ENCODE measurements at places on chromosomes 2 and 18. TPM values are rescaled to one million over a fixed set of nuclear protein-coding genes. Genes with fewer than 3 reads are reported as not detected.

- no peak for DNase-seq
Observed at GRCh38 chr2:31075431-31075830, 62.8 kb downstream of the GALNT14 start.

- DNase-seq = no peak
Observed at GRCh38 chr2:162821176-162821575, 17.4 kb downstream of the KCNH7 start.

DNA sequence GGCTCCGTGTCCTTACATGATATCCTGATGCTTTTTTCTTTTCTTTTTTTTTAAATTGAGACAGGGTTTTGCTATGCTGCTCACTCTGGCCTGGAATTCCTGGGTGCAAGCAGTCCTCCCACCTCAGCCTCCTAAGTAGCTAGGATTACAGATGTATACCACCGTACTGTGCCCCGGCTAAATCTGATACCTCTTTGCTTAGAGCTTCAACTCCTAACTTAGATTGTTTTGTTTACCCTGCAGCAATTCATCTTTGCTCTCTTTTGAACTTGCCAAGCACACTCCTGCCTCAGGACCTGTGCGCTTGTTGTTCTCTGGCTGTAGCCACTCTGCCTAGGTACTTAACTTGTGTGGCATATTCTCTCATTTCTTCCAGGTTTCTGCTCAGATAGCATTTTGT lies 24.5 kb downstream of the RAB10 start:
- no peak for DNase-seq

- no peak for DNase-seq
Observed at GRCh38 chr2:72077702-72078169, 69.9 kb downstream of the CYP26B1 start.

GRCh38 chr18:76710646-76711520 lies 111.5 kb upstream of the ZNF236 start:
- no peak for DNase-seq

The RUFY4 gene
- total RNA-seq = not detected

- DNase-seq = no peak
Observed at GRCh38 chr18:9709304-9709877, 1.3 kb downstream of the RAB31 start.

GRCh38 chr18:36711813-36712444 lies 116.9 kb downstream of the TPGS2 start:
- no peak for DNase-seq

The D2HGDH gene
- 32.5 TPM for total RNA-seq

The STON1 gene
- total RNA-seq = 38.0 TPM

The CPLX4 gene
- not detected for total RNA-seq

DNA sequence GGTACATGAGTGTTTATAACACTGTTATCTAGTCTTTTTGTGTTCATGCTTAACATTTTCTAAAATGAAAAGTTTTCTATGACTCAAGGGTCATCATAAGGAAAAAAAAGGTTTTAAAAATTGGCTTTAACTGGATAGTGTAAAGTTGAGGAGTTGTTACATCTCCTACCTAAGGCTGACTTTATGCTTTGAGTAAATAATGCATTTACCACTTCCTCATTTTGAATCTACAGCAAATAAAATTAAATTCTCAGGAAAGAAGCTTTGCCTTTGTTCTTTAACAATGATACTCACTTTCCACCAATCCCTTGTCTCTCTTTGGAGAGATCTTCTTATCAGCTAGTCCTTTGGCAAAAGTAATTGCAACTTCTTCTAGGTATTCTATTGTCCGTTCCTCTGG lies 29.7 kb downstream of the HADHA start:
- no peak for DNase-seq

The NYAP2 gene
- not detected for total RNA-seq

DNA sequence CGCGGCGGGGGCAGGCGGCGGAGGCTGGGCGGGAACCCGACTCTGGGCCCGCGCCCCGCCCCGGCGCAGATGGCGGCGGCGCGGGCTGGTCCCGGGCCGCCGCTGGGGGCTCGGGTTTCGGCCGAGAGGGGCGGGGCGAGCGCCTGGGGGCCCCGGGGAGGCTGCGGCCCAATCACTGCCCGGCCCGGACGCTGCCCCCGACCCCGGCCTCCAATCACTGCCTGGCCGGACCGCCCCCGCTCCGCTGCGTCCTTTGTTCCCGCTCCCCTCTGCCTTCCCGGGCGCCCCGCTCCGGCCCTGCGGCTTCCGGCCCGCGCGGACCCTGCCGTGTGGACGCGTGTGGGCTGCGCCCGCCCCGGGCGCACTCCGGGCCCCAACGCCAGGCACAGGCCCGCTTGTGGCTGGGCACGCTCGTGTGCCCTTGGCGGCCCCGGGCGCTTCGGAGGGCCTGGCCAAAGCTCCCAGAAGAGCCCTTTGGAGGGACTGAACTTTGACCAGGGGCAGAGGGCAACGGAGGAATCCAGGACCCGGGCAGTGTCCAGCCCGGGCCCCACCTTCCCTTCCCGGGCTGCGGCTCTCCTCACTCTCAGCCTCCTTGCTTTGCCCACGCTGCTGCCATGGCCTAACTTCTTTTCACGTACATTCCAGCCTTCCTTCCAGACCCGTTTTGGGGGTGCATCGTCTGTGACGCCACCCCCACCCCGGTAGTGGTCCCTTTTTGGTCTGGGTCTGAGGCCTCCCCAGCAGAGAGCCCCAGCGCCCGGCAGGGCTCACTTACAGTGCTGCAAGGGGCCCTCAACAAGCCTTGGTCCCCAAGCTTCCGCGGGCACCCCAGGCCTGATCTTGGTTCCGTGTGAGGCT lies 27.1 kb upstream of the PTMA start:
- DNase-seq = peak; percentile 91

- DNase-seq = no peak
Observed at GRCh38 chr2:50672282-50672681, 359.6 kb downstream of the NRXN1 start.

GRCh38 chr2:136141510-136142149 lies 23.7 kb upstream of the CXCR4 start:
- DNase-seq = no peak

- no peak for DNase-seq
Observed at GRCh38 chr2:55451699-55452098, 32.0 kb upstream of the CCDC88A start.

DNA sequence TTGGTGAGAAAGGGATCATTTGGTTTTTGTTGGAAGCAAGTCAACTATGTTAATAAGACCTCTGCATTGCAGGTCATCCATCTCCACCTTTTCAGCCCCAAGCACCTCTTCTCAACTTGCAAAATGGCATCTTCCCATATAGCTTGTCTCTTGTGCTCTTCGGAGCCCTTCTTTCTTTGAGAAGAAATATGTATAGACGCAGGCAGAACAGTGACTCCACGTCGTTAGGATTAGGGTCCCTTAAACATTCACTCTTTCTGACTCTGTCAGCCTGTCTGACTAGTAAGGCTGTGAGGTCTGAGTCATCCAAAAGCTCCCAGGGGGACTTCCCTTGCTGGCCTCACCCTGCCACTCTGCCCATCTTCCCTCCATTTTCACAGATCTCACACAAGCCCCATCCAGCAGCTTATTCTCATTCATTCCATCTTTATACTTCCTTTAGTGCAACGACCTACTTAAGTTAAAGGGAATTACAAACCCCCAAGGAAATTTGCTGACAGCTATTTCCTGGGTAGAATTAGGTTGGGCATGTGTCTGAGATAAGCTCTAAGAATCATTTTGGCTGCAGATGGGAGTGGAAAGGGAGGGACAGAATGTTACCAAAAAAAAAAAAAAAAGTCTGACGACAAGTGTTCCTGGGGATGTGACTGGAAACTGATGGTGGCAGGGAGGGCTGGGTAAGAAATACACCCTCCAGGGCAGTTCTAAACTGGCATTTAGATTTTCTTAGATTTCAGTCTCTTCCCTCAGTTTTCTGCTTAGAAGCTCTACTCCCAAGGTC lies 37.7 kb upstream of the MEX3C start:
- DNase-seq = peak; percentile 74

DNA sequence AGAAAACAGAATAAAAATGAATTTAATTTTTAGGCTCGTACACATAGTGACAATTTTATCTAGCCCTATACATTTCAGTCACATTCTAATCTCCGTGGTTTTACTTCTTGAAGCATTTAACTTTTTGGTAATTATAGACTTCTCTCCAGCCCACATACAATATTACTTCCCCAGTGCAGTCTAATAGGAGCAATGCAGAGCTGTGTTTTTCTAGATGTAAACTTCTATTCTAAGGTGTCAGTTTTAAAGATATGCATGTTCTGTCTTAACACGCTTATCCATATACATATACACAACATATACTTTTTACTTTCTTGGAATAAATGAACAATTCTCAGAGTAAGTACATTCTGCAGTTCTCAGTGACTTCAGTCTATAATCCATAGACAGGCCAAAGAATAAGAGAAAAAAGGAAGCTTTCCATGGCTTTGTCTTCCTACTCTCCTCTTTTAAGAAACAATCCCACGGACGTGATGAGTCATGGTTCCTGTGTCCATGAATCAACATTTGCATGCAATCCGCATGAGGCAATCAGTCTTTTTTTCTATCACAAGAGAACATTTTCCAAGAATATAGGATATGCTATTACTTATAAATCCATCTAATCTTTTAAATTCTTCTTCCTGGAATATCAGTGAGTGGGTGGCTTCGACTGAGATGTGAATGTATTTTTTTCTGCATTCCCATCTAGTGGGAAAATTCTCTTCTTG lies 42.8 kb downstream of the CCDC102B start:
- no peak for DNase-seq

The CNGA3 gene
- total RNA-seq = not detected

The GPAT2 gene
- not detected for total RNA-seq

DNA sequence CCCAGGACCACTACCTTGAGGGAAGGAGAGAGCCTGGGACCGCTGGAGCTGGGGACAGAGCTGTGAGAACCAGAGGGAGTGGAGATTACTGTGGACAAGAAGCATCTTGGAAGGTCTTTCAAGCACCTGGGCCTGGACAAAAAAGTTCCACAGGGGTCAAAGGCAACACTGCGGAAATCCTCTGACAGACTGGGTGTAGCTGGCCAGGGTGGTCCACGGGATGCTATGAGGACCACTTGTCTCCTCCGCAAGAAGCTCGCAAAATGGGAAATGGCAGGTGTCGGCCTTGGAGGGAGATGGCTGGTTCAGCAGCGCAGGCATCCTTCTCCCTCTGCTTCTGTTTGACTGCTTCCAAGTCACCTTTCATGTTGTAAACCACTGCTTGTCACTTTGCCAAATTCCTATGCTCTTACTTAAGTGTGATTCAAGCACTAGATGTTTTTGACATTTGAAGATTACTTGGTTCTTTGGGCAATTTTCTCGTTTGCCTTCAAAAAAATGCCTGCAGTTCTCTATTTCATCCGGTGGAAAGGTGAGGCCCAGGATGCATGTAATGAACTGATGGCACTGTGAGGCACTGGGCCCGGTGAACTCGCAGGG lies 27.7 kb downstream of the KLHL29 start:
- DNase-seq = no peak

The PMS1 gene
- total RNA-seq = 36.8 TPM

DNA sequence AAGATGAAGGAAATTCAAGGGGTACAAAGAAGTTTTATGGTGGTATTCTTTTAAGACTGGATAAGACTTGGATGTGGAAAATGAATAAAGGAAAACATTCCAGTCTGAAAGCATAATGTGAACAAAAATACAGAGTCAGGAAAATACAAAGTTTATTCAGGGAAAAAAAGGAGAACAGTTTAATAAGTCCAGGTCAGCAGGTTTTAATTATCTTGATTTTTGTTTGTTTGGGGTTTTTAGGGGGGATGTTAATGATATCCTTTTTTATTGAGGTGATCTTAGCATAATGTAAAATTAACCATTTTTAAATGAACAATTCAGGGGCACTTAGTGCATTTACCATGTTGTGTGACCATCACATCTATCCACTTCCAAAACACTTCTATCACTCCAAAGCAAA lies 80.6 kb downstream of the NBAS start:
- DNase-seq = no peak

The SH3RF3 gene
- total RNA-seq = 84.4 TPM

DNA sequence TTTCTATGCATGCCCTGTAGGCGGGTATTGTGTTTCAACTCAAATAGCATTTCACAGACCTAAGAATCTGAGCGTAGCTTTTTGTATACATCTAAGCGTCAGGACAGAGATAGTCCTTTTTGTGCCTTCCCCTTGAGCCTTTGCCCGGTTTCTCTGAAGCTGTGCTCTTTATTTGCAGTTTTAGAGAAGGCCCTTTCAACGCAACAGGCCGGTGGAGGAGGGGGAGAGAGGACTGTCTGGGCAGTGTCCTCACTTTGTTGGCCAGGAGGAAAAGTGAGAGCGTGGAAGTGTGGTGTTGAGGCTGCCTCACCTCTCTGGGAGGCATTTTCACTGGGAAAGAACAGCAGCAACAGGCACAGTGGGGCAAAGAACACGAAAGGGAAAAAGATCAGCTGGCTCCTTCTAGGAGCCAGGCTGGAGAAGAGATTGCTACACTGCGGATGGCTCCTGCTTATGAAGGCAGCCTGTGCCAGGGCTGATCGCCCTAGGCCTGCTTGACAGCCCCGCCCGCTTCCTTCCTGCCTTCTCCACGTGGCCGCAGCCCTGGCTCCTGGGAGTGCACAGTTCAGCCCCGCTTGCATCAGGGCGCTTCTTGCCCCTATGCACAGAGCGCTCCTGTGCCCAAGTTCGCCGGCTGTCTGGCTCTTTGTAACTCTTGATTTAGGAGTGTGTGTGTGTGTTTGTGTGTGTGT lies 195.6 kb upstream of the POU3F3 start:
- DNase-seq = no peak

GRCh38 chr18:3051718-3052410 lies 38.9 kb upstream of the LPIN2 start:
- DNase-seq = no peak

DNA sequence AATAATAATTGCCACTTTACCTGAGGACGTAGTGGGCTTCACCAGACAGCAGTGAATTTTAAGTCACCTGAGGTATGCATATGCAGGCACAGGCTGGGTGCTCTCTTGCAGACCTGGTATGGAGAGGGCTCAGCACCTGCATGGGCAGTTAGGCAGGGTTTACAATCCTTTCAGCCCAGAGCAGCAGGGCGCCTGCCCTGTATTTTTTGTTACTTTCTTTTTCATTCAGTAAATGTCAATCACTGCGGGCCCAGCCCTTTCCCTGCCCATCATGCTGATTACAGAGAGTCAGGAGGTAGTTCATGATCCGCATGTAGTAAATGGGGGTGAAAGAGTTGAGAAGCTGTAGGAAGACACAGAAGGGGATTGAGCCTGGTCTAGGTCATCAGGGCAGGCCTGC lies 147.0 kb upstream of the ALPP start:
- DNase-seq = peak; percentile 67

- DNase-seq = no peak
Observed at GRCh38 chr18:79764131-79764530, 33.6 kb upstream of the KCNG2 start.

DNA sequence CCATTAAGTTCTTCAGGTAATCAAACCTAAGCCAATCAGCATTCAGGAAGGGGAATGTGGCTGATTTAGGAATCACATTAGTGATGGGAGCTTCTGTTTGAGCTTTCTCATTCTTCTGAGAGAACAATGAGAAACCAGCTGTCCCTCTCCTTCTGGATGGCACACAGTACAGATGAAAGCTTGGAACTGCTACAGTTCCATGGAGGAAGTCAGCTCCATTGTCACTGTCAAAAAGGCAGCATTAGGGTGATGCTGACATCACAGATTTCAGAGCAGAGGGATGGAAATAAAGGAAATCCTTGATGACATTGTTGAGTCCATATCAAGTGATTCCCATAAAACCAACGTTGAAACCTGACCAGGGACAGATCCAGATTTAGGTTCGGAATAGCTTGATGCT lies 36.1 kb upstream of the ACYP2 start:
- DNase-seq = no peak
